Occipital lobe (tissue), 3 donors: ENCODE measurements at places on chromosomes 1 and 21. TPM values are rescaled to one million over a fixed set of nuclear protein-coding genes. Genes with fewer than 3 reads are reported as not detected.

The MFSD2A gene
- total RNA-seq = 18.4 TPM

The NBPF4 gene
- total RNA-seq = 0.16 TPM

The CNR2 gene
- total RNA-seq = not detected

The NLRP3 gene
- total RNA-seq = 1.4 TPM

The XCL1 gene
- total RNA-seq = not detected

The LMX1A gene
- total RNA-seq = not detected

The NEGR1 gene
- 40.9 TPM for total RNA-seq

The ERG gene
- 1.2 TPM for total RNA-seq
